Stimulated activated CD4-positive, alpha-beta T cell treated with anti-CD3 and anti-CD28 coated beads, Interleukin-4, amount 100 ng/mL, for 24 hours (primary cell): ENCODE measurements at places on chromosomes 2 and 18.

- DNase-seq = no peak
Measured at GRCh38 chr2:122500316-122501105, 745.1 kb downstream of the TSN start.

GRCh38 chr2:86519349-86519748 is 43.9 kb downstream of the CHMP3 start:
- no peak for DNase-seq

DNA sequence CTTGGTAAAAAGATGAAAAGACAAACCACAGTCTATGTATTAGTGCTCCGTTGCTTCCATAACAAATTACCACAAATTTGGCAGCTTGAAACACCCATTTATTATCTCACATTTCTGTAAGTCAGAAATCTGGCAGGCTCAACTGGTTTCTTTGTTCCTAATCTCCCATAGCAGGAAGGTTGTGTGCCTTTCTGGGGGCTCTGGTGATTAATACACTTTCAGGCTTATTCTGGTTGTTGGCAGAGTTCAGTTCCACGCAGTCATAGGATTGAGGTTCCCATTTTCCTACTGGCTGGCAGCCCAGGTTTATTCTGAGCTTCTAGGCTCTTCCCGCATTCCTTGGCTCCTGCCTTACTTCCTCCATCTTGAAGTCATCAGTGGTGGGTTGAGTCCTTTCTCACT is 189.3 kb downstream of the ANAPC1 start:
- no peak for DNase-seq

GRCh38 chr2:43387092-43388062 is 161.0 kb upstream of the ZFP36L2 start:
- no peak for DNase-seq

- DNase-seq = no peak
Measured at GRCh38 chr2:55838653-55839052, 84.9 kb downstream of the EFEMP1 start.

- DNase-seq = no peak
Measured at GRCh38 chr2:138391946-138392345, 109.6 kb upstream of the SPOPL start.

- DNase-seq = no peak
Measured at GRCh38 chr2:1975060-1975459, 230.7 kb upstream of the PXDN start.

- DNase-seq = no peak
Measured at GRCh38 chr18:22691946-22692710, 241.0 kb upstream of the RBBP8 start.

GRCh38 chr2:181104512-181105115 is 124.2 kb downstream of the UBE2E3 start:
- peak; percentile 29 for DNase-seq
